ENCODE measurements at places on chromosomes 11 and 22. TPM values are rescaled to one million over a fixed set of nuclear protein-coding genes. Genes with fewer than 3 reads are reported as not detected.

- H3K27ac ChIP-seq = no peak overlapping the region
- no peak for DNase-seq
- H3K4me1 ChIP-seq = no peaks in the 10 kb centered on the region
- H3K36me3 ChIP-seq = no peaks in the 10 kb centered on the region
- H3K27me3 ChIP-seq = peaks cover 2% of the 10 kb centered on the region
- no peak overlapping the region for H3K4me3 ChIP-seq
Measured at GRCh38 chr22:49746065-49746464, 81.6 kb downstream of the BRD1 start.

DNA sequence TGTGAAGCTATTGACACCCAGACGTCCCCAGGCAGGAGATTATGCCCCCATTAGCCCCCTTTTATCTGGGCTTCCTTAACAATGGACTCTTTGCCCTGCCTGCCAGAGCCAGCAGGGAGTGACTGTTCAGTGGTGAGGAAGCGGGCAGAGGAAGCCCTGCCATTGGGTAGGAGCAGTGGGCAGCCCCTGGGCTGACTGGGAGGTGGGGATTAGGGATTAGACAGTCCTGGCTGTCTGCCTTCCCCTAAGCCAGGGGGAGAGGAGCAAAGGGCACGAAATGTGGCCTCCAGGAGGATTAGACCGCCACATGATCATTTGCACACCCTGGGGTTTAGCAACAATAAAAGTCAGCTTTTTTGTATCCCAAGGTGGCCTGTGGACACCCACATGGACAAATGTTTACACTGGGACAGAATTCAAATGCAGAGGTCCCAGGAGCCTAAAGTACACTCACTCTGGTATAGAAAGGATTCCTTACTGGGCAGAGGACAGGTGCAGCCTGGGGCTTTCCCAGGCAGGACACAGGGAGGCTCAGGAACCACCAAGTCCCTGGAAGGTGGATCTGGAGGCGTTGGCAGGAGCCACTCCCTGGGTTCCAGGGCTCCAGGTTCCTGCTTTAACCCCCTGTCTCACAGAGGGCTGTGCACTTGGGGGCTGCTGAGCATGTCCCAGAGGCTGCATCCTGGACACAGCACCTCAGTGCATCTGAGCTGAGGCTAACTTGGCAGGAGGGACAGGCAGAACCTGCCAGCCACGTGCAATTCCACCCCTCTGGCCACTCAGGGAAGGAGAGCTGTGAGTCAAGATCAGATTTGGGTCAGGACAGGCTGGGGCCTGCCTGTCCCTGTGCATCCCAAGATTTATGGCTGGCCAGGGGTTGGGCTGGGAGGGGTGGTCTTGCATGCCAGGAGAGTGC lies 2.1 kb downstream of the PNPLA3 start:
- peaks cover 23% of the 10 kb centered on the region for H3K4me1 ChIP-seq
- no peaks in the 10 kb centered on the region for H3K36me3 ChIP-seq
- H3K4me3 ChIP-seq = no peak overlapping the region
- H3K27ac ChIP-seq = no peak overlapping the region

RFPL2 gene
- polyA plus RNA-seq = not detected

OR10A2 gene
- not detected for polyA plus RNA-seq

OR5I1 gene
- polyA plus RNA-seq = not detected

GAB4 gene
- not detected for polyA plus RNA-seq

UBQLN3 gene
- not detected for polyA plus RNA-seq

RNF121 gene
- polyA plus RNA-seq = 32.6 TPM

DNA sequence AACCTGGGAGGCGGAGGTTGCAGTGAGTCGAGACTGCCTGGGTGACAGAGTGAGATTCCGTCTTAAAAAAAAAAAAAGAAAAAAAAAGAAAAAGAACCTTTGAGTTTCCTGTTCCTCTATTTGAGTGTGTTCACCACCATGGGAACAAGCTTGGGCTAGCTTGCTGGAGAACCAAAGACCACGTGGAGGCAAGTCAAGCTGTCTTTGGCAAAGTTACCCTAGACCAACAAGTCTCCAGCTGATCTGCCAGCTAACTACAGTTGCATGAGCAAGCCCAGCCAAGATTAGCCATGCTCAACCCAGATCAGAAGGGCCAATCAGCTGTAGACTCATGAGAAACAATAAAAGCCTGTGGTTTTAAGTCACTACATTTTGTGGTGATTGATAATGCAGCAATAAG lies 29.7 kb downstream of the SLN start:
- no peaks in the 10 kb centered on the region for H3K4me1 ChIP-seq
- no peak overlapping the region for H3K27ac ChIP-seq
- H3K36me3 ChIP-seq = no peaks in the 10 kb centered on the region
- no peaks in the 10 kb centered on the region for H3K27me3 ChIP-seq

DNA sequence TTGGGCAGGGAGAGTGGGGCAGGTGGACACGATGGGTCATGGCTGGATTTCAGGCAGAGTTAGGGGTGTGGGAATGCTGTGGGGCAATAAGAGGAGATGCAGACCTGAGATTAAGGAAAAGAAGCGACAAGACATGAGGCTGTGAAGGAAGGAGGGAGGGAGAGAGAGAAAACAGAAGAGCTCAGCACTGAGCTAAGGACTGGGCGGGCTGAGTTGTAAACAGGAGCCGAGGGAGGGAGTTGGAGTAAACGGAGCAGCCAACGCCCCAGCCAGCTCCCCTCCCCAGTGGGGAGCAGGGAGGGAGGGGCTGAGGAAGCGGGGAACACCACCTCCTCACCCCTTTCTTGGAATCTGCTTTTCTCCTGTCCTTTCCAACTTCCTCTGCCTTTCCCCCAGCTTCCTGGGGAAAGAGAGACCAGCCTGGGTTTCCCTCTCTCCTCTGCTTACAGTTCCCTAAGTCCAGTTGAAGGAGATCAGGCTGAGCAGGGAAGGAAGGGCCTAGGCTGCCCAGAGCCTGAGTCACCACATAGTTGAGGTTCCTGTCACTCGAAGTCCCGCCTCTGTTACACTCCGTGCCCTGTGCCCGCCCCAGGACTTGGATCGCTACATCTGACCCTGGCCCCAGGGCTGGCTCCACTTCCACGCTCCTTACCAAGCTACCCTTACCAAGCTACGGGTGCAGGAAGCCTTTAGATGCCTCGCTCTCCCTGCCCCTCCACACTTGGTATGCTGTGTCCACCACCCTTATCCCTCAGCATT lies 6.7 kb upstream of the AHNAK start:
- H3K36me3 ChIP-seq = peaks cover 13% of the 10 kb centered on the region
- peak overlapping the region; percentile 95 for H3K27ac ChIP-seq
- no peaks in the 10 kb centered on the region for H3K27me3 ChIP-seq
- no peak overlapping the region for H3K4me3 ChIP-seq
- DNase-seq = peak; percentile 95

DNA sequence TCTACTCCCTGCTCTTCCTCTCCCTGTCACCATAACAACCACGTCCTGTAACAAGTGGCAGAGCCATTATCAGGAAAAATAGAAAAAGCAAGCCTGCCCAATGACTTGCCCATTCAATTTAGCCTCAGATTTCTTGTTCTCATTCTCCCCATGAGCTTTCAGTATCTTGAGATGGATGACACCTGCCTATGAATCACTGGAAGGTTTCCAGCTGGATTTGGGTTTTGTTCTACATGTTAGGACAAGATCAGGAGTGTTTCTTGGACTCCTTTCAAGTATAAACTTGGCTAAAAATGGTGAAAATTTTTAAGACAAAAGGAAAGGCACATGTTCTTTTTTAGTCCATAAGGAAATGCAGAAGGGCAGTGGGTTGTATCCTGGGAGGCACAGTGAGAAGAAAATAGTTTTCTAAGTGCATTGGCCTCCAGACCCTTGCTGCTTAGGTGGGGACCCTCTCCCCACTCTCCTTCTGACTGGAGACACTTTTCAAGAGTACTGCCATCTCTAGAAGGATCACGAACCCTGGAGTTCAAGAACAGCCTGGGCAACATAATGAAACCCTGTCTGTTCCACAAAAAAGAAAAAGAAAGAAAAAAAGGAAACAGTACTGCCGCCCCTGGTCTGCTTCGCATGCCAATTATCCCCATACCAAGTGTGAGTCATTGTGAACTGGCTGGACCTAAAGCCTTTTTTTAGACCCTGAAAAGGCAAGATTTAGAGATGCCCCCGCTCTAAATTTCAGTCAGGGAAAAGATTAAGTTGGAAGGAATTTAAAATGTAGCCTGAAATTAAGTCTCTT lies 51.0 kb downstream of the MTNR1B start:
- H3K36me3 ChIP-seq = no peaks in the 10 kb centered on the region
- H3K4me3 ChIP-seq = no peak overlapping the region
- H3K27me3 ChIP-seq = no peaks in the 10 kb centered on the region
- H3K27ac ChIP-seq = no peak overlapping the region
- DNase-seq = peak; percentile 25
- H3K4me1 ChIP-seq = peaks cover 3% of the 10 kb centered on the region

DNA sequence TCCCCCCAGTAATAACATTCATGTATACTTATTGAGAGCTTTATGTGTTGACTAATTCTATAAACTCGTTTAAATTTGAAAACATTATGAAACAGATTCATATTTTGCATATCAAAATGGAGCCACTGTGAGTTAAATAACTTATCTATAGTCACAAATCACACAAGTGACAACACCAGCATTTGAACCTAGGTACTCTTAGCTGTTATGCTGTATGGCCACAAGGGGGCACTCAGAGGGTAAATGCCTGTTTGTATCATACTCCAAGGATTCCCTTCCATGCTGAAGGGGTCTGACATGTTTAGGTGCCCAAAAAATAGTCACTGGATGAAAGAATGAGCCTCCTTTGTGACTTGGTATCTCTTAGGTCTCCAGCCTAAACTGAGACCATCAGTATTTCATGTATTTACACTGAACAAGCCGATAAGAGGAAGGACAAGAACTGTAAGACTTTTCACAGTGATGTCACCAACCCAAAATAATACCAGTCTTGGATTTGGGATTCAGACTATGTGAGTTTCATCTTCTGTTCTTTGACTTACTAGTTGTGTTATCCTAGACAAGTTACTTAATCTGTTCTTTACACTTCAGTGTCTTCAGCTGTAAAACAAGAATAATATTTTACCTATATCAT lies 12.2 kb upstream of the OR52D1 start:
- no peak overlapping the region for H3K27ac ChIP-seq
- no peaks in the 10 kb centered on the region for H3K4me1 ChIP-seq
- no peak overlapping the region for H3K4me3 ChIP-seq
- no peaks in the 10 kb centered on the region for H3K36me3 ChIP-seq
- peak; percentile 36 for DNase-seq
- H3K27me3 ChIP-seq = no peaks in the 10 kb centered on the region

OR8G1 gene
- polyA plus RNA-seq = not detected

OR52N4 gene
- not detected for polyA plus RNA-seq

DNA sequence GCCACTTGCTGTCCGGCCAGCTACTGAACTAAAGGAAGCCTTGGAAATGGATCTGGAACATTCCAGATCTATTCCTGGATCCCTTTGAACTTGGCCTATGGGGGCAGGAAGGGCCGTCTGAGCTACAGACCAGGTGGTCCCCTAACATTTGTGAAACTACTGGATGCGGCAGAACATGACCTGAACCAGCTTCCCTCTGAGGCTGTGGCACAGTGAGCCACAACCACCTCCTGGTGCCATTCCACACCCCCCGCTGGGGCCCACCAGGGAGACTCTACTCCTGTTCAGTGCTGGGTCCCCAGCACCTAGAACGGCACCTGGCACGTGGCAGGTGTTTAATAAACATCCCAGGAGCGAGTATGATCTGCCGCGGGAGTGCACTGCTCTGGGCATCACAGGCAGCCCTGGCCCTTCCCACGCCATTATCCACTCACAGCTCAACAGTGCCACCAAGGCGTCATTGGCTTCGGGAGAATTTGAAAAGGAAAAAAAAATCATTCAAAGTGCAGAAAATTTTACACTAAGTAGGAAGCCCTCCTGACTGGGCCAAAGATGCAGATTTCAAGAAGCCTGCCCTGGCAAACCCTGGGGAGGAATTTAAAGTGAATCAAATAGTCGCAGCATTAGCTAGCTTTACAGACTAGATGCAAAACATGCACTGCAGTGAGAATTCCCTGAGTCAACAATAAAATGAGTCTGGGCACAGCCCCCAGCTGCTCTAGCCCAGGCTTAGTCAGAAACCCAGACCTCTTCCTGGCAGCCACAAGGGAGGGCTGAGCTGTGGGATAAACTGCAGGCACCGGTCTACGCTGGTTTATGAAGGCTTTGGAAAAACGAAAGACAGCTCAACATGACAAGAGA lies 14.3 kb upstream of the EFCAB6 start:
- peak overlapping the region; percentile 71 for H3K27ac ChIP-seq
- DNase-seq = peak; percentile 64
- peaks cover 92% of the 10 kb centered on the region for H3K4me1 ChIP-seq
- no peaks in the 10 kb centered on the region for H3K36me3 ChIP-seq
- H3K27me3 ChIP-seq = no peaks in the 10 kb centered on the region
- H3K4me3 ChIP-seq = no peak overlapping the region

DNA sequence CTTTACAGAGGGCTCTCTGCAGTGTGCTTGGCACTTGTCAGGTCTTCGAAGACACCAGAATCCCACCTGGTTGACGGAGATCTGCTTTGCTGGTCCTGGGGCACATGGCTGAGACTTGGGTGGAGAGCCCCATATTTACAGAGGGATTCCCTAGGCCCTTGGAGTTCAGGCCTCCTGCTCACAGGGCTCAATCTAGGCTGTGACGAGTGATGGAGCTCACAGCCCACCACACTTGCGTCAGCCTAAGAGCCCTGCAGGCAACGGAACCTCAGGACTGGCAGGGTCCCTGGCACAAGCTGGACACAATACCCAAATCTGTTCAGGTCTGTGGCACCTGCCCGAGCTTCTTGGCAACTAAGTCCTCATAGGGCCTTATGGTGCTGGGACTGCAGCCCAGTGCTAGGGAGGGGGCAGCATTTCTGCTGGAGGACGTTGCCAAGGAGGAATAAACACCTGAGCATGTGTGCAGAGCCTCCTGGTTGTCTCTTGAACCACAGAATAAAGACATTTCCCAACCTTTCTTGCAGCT lies 59.1 kb downstream of the KCNC1 start:
- no peaks in the 10 kb centered on the region for H3K36me3 ChIP-seq
- no peak overlapping the region for H3K4me3 ChIP-seq
- no peaks in the 10 kb centered on the region for H3K27me3 ChIP-seq
- no peak overlapping the region for H3K27ac ChIP-seq

- no peaks in the 10 kb centered on the region for H3K4me1 ChIP-seq
- H3K27ac ChIP-seq = no peak overlapping the region
- no peaks in the 10 kb centered on the region for H3K27me3 ChIP-seq
- no peak for DNase-seq
- H3K4me3 ChIP-seq = no peak overlapping the region
Measured at GRCh38 chr11:111788051-111788450, 21.9 kb upstream of the PPP2R1B start.

- H3K27ac ChIP-seq = no peak overlapping the region
- H3K4me3 ChIP-seq = no peak overlapping the region
- DNase-seq = no peak
- no peaks in the 10 kb centered on the region for H3K27me3 ChIP-seq
- no peaks in the 10 kb centered on the region for H3K36me3 ChIP-seq
Measured at GRCh38 chr11:2612884-2613571, 86.8 kb downstream of the KCNQ1OT1 start.

Measured in muscle of leg (tissue), 16 donors.